NCI-H2171 treated with DMSO at 0.1 percent for 48 hours (cell line): ENCODE measurements at places on chromosomes 12 and 14.
A peak's percentile ranks its signal among the peaks of the same experiment; 100 is the strongest.

GRCh38 chr14:102424923-102425322 lies 62.2 kb downstream of the TECPR2 start:
- no peak for DNase-seq

DNA sequence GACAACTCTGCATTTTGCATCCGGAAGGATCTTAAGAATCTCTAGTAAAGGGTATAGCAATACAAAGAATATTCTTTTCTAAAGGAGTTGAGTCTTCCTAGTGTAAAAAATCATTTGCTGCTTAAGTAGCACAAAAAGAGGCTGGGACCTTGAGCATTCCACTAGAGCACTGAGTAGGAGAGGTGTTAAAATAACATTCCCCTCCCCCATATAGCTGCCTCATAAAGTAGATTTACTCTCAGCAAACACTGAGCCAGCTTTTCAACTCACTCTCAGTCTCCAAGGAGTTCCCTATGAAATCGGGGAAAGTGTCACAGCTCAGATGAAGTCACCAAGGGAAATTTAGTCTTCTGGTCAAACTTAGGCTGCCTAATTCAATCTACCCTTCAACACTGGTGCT lies 592.7 kb downstream of the ETNK1 start:
- DNase-seq, result no peak

DNA sequence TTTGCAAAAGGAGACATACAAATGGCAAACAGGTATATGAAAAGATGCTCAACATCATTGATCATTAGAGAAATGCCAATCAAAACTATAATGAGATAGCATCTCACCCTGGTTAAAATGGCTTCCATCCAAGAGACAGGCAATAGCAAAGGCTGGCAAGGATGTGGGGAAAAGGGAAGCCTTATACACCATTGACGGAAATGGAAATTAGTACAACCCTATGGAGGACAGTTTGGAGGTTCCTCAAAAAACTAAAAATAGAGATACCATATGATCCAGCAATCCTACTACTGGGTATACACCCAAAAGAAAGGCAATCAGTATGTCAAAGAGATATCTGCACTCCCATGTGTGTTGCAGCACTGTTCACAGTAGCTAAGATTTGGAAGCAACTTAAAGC lies 17.3 kb upstream of the CKAP4 start:
- no peak for DNase-seq

DNA sequence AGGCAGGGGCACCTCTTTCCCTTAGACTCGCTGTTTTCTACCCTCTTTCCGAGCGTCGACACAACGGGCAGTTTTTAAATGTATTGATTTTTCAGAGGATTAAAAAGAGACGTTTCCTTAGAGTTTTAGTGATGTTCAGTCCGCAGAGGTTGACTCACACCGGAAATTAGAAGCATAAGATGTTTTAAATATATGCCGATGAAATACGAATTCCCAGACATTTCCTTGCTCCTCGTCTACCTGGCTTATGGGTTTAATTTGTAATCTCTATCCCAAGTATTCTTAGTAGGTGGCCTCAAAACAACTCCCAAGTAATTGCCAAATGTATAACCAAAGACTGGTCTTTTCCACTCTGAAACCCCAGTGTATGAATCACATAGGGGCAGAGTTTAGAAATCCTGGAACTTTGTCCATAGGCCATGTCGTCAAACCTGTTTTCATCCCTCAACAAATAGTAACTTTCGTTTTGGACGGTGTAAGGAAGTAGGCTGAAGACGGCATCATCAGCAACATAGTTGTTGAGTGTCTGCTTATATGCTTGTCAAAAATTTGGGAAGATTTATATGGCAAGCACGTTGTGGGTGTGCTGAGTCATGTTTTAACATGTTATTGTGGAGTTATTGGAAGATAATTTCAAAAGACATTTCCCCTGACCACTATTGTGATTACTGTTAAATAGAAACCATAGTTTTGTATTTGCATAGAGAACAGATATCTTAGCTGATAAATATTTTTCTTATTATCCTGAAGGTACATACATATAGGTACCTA lies 824 bp downstream of the TBK1 start:
- DNase-seq, result peak; percentile 35

DNA sequence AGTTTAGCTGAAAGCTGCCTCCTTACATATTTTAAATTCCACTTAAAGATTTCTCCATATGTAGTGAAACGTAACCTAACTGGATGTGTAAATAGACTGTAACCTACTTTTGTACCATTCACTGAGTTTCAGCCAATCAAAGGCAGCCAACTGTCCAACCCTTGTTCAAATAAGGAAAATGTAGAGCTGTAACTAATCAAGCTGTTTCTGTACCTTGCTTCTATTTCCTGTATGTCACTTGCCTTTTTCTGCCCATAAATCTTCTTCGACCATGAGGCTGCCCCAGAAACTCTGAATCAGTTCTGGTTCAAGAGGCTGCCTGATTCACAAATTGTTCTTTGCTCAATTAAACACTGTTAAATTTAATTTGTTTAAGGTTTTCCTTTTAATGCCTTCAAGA lies 6.3 kb downstream of the SLC7A8 start:
- DNase-seq, result no peak

DNA sequence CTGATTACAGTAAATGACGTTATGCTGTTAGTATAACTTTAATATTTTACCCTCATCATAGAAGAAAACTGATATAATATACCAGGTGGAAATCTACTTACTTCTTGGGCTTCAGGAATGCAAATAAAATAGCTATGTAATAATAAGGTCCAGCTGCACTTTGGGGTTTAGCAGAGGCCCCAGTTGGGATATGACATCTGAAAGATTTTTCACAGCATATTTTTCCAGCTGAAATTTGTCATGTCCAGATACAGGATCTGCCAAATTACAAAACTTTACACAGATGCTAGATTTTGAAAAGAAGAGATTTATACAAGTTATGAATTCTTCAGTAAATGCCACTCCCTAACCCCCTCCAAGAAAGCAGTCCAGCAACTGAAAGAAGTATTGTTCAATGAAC lies 29.2 kb upstream of the DCN start:
- DNase-seq, result no peak

DNA sequence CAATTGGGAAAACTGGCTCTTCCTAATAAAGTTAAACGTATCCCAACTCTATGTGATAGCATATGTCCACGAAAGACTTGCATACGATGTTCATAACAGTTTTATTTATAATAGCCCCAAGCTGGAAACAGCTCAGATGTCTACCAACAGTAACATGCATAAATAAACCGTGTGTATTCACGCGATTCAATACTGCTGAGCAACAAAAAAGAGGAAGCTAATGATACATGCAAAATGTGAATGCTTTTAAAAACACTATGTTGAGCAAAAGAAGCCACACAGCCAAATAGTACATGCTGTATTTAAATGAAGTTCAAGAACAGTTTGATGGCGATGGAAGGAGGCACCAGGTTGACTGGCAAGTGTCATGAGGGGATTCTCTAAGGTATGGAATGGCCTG lies 55.7 kb downstream of the TRIM9 start:
- no peak for DNase-seq

- no peak for DNase-seq
These were observed 984.0 kb upstream of the TMEM132C start for GRCh38 chr12:127282786-127283565.

GRCh38 chr12:80590085-80590484 lies 117.3 kb upstream of the MYF6 start:
- DNase-seq, result no peak

DNA sequence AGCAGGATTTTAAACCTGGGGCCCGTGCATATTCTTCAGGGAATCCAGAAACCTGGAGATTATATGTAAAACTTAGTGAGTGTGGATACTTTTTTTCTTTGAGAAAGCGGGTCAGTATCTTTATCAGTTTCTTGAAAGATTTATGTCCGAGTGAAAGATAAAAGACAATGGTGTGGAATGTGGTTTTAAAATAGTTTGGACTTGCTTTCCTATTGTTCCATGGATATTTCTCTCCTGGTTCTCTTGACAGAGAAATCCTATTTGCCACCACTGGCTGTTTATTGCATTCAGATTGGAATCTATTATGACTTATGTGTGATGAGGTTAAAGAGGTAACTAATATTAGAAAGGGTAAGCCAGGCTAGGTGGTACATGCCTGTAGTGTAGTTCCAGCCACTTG lies 27.4 kb downstream of the KTN1 start:
- DNase-seq, result no peak

GRCh38 chr14:31541702-31542101 lies 19.5 kb upstream of the NUBPL start:
- peak; percentile 78 for DNase-seq

- no peak for DNase-seq
These were observed 122.2 kb upstream of the METAP2 start for GRCh38 chr12:95351748-95352147.

GRCh38 chr14:105494606-105494929 lies 3.5 kb downstream of the TEDC1 start:
- no peak for DNase-seq

DNA sequence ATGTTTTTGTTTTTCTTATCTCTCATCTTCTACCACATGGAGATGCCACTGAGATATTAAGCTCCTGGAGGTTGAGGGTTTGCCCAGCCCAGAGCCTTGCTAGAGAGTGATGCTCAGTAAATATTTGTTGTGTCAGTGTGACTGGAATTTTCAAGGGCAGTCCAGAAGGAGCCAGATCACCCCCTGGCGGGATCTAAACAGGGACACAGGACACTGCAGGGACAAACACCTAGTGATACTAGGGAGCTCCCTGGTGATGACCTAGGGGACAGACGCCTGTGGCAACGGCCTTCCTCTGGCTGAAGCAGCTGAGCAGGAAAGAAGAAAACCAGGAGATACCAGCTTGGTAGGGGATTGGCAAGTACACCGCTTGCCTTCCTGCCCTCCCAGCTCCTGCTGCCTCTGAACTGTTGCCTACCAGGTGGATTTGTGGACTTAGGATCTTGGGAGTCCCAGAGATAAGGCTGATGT lies 714.4 kb upstream of the TBX3 start:
- no peak for DNase-seq

GRCh38 chr12:32501835-32502333 lies 102.5 kb downstream of the FGD4 start:
- DNase-seq, result peak; percentile 98

- peak; percentile 98 for DNase-seq
These were observed 1.5 kb downstream of the BLOC1S1 start for GRCh38 chr12:55717011-55718007.

- no peak for DNase-seq
These were observed 78.7 kb upstream of the ZDHHC17 start for GRCh38 chr12:76685246-76685678.

DNA sequence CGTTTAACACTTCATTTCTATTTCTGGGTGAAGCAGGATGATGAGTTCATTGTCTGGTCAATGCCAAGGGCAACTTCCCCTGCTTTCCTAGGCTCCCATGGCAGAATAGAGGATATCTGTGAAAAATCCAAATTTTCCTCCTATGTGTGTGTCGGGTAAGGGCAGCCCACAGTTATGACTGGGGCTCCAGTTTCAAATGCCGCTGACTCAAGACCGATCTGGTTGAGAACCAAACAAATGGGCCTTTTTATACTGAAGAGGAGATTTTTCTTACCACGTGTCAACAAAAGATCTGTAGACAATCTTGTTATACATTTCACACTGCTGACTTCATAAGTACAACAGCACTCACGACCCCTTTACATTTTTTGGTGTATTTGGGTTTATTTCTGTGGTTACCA lies 120.8 kb downstream of the CHST11 start:
- DNase-seq, result no peak

- DNase-seq, result peak; percentile 36
These were observed 26.0 kb upstream of the TMTC2 start for GRCh38 chr12:82660541-82661325.

- DNase-seq, result peak; percentile 20
These were observed 237.3 kb downstream of the RGS6 start for GRCh38 chr14:72169521-72169920.

GRCh38 chr12:31603546-31604009 lies 12.6 kb upstream of the DENND5B start:
- DNase-seq, result no peak

- no peak for DNase-seq
These were observed 170.0 kb upstream of the RMST start for GRCh38 chr12:97292588-97292987.

DNA sequence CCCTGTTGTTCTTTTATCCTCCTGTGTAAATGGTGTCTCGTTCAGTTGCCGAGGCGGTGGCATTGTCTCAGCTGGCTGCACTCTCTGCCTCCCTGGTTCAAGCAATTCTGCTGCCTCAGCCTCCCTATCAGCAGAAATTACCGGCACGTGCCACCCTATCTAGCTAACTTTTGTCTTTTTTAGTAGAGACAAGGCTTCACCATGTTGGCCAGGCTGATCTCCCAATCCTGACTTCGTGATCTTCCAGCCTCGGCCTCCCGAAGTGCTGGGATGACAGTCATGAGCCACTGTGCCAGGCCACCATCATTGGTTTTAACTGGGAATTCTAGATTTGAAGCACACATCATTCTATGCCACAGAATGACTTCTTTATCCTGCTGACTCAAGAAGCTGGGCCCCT lies 175.3 kb upstream of the ALG10B start:
- DNase-seq, result no peak

GRCh38 chr14:58280954-58281787 lies 17.2 kb upstream of the ARID4A start:
- DNase-seq, result peak; percentile 17

DNA sequence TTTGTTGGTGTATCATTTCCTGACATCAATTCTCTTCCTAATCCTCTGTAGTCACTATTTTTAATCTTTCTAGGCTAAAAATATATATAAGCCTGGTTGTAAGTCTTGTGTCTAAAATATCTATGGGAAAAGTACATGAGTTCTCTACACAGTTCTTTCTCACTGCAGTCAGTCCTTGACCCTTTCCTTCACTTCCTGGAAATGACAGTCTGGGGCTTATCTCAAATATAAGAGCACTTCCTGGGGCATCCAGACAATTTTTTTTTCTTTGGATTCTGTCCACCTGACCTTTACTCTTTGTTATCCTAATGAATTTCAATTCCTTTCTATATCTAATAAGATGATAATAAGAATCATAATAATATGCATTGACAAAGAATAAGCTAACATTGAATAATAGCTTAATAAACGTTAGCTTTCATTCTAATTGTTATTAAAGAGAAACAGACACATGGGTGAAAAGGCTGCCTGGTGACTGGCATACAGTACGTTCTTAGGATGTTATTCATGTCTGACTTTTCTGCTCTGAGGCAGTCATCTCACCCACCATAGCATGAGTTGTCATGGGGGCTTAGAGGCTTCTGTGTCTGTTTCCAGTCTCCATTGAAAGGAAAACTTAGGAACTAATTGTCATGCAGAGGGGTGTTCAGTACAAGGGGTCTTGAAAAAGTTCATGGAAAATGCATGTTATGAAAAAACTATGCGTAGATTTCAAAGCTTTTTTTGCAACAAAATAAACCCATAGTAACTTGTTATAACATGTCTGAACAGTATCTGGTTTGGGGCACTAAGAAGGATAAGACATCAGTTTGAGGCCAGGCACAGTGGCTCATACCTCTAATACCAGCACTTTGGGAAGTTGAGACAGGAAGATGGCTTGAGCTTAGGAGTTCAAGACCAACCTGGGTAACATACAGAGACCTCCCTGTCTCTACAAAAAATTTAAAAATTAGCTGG lies 66.2 kb upstream of the DNM1L start:
- no peak for DNase-seq
